Hindlimb muscle (tissue), 1 donor: ENCODE measurements at places on chromosomes 13 and 19. TPM values are rescaled to one million over a fixed set of nuclear protein-coding genes. Genes with fewer than 3 reads are reported as not detected.

Gene ZNF667
- polyA plus RNA-seq = 11.0 TPM

Gene ENOX1
- polyA plus RNA-seq = 8.4 TPM

Gene RNF225
- polyA plus RNA-seq = not detected

Gene YJEFN3
- 7.3 TPM for polyA plus RNA-seq

Gene TGFB1
- polyA plus RNA-seq = 23.9 TPM

Gene SPC24
- polyA plus RNA-seq = 10.2 TPM

Gene MTUS2
- polyA plus RNA-seq = 24.3 TPM

Gene HNRNPL
- 273 TPM for polyA plus RNA-seq

Gene GRIK5
- polyA plus RNA-seq = 2.2 TPM

Gene SLC6A16
- polyA plus RNA-seq = 1.9 TPM

Gene MYDGF
- 56.4 TPM for polyA plus RNA-seq

Gene CACNG7
- polyA plus RNA-seq = not detected

Gene ZNF235
- polyA plus RNA-seq = 7.6 TPM

Gene MISP3
- polyA plus RNA-seq = 0.49 TPM

Gene SUCLA2
- polyA plus RNA-seq = 58.5 TPM
